Thoracic aorta (tissue), 2 donors: ENCODE measurements at places on chromosomes 6 and 20.

DNA sequence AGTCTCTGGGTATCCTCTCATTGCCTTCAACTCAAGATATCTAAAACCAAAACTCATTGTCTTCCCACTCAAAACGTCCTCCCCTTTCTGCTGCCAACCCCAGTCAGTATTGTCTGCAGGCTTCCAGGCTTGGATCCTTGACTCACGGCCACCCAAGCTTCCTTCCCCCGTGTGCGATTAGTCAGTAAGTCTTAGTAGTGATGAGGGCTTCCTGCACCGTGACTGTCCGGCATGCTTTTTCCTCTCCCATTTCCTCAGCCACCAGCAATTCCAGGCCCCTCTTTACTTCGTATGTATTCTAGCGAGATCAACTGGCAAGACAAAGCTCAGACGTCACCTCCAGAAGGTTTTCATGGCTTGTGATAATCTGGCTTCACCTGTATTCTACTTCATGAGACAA, 88.6 kb upstream of the DUSP22 start:
- no peaks in the 10 kb centered on the region for H3K4me1 ChIP-seq
- no peak overlapping the region for H3K27ac ChIP-seq
- H3K27me3 ChIP-seq, result no peaks in the 10 kb centered on the region
- no peaks in the 10 kb centered on the region for H3K36me3 ChIP-seq
- no peak overlapping the region for H3K4me3 ChIP-seq
- DNase-seq, result no peak

DNA sequence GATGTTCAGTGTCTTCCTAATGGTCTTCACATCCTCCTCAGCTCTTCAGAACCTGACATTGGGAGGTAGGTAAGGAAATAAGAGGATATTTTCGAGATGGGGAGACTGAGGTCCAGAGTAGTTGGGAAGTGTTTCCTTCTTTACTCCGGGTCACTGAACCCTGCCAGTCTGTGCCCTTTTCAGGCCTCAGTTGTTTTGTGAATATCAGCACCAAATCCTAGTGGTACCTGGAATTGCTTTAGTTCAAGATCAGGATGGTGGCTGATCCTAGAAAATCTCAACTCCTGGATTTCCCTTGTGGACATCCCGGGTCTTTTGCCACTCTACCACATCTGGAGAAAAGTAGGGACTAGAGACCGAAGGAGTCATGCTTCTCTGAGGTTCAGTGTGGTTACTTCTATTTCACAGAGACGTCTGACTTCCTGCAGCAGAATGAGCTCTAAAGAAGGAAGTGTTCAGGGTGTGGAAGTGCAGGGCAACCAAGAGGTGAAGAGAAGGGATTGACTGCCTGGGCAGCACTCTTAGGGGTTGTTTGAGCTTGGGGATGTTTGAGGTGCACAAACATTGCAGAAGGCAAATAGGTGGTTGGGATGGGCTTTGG, 995 bp downstream of the STK4 start:
- peak overlapping the region; percentile 92 for H3K4me3 ChIP-seq
- DNase-seq, result no peak
- H3K27ac ChIP-seq, result peak overlapping the region; percentile 7
- H3K27me3 ChIP-seq, result no peaks in the 10 kb centered on the region

DNA sequence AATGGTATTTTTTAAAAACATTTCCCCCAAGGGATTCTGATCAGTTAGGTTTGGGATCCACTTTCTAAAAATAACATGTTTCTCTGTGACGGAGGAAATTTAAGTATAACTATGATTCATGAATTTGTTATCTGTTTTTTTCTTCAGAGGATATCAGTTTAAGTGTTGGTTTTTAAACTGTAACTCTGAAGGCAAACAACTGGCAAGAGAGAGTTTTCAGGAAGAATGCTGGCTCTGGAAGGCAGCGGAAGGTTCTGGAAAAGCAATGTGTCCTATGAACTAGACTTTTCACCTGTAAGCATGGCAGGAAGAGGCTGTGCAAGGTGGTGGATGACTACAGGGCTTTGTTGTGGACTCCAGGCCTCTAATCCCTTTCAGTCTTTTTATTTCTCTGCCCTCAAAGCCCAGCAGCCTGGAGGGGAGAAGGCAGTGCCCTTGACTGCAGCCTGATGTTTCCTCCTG, 153.1 kb downstream of the GMPR start:
- H3K4me1 ChIP-seq, result peaks cover 17% of the 10 kb centered on the region
- no peak overlapping the region for H3K4me3 ChIP-seq
- peak overlapping the region; percentile 67 for H3K27ac ChIP-seq
- no peaks in the 10 kb centered on the region for H3K36me3 ChIP-seq
- DNase-seq, result no peak
- H3K27me3 ChIP-seq, result no peaks in the 10 kb centered on the region

DNA sequence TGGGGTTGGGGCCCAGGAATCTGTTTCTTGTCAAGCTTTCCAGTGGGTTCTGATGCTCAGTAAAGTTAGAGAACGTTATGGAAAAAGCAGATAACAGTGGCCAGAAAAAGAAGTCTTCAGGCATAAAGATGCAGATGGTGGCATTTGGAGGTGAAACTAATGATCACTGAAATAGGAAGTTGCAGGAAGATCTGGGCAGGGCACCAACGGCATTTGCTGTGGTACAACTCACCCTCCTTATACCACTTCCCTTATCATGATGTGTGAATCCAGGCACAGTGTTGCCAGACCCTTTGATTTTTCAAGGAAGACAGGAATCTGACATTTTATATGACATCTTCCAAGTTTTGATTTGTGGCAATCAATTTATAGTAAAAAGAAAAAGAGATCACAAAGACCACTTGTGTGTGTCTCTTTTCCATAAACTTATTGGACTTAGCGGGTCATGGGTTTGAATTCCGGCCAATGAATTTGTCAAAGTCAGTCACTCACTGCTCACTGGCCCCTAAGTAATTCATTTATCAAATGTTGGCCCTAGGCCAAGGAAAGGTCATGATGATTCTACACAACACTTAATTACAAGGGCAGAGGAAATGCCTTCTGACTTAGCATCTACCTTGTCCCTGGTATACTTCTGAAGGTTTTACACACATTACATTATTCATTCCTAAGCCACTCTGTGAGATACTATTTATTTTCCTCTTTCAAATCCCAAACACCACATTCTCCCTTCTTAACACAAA, 37.6 kb downstream of the LAMP5 start:
- no peak overlapping the region for H3K4me3 ChIP-seq
- no peaks in the 10 kb centered on the region for H3K36me3 ChIP-seq
- H3K4me1 ChIP-seq, result no peaks in the 10 kb centered on the region
- no peak overlapping the region for H3K27ac ChIP-seq

GRCh38 chr6:168600381-168600780, 159.4 kb downstream of the SMOC2 start:
- H3K4me3 ChIP-seq, result no peak overlapping the region
- H3K27ac ChIP-seq, result no peak overlapping the region
- H3K36me3 ChIP-seq, result peaks cover 16% of the 10 kb centered on the region
- no peaks in the 10 kb centered on the region for H3K27me3 ChIP-seq
- no peak for DNase-seq
- H3K4me1 ChIP-seq, result no peaks in the 10 kb centered on the region

DNA sequence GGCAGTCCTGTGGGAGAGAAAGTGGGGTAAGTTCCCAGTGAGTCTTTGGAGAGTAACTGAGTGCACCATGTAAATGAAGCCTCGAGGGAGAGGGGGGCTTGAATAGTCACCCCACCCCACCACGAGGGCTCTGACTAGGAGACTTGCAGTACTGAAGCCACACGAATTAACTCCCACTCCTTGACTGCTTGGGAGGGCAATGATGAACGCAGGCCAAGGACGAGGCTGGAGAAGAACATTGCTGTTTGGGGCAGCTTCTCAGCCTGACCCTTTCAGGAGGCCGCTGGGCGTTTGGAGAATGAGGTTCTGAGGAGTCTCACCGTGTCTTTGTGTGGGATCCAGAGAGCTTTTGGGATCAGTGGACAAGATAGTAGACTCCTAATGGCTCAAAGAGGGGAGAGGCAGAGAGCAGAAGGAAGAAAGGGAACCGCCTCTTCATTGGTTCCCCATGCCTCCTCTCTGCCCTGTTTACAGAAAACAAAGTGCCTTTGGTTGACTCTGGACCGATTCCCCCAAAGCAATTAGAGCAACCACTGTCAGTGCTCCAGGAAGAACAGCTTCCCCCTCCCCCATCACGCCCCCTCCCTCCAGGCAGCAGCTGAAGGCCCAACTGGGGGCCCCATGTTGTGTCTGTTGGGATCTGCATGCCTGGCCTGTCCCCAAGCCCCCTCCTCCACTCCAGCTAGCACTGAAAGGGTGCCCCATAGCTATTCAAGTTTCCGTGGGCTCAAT, 41.7 kb upstream of the CDKN1A start:
- H3K4me1 ChIP-seq, result peaks cover 9% of the 10 kb centered on the region
- no peak for DNase-seq
- H3K27me3 ChIP-seq, result no peaks in the 10 kb centered on the region
- no peaks in the 10 kb centered on the region for H3K36me3 ChIP-seq

GRCh38 chr20:24960861-24961260, 11.8 kb downstream of the CST7 start:
- no peaks in the 10 kb centered on the region for H3K27me3 ChIP-seq
- H3K4me3 ChIP-seq, result no peak overlapping the region
- no peak for DNase-seq

GRCh38 chr20:5570452-5570851, 179.7 kb upstream of the SHLD1 start:
- H3K27me3 ChIP-seq, result no peaks in the 10 kb centered on the region
- no peak overlapping the region for H3K27ac ChIP-seq
- H3K4me1 ChIP-seq, result no peaks in the 10 kb centered on the region

- no peak for DNase-seq
- H3K4me1 ChIP-seq, result peaks cover 53% of the 10 kb centered on the region
- no peaks in the 10 kb centered on the region for H3K27me3 ChIP-seq
- H3K27ac ChIP-seq, result no peak overlapping the region
- peak overlapping the region; percentile 97 for H3K4me3 ChIP-seq
- H3K36me3 ChIP-seq, result no peaks in the 10 kb centered on the region
Observed at GRCh38 chr6:41548841-41549642, 2.9 kb downstream of the FOXP4 start.
